PC-3 (cell line): ENCODE measurements at places on chromosomes 5 and 9. TPM values are rescaled to one million over a fixed set of nuclear protein-coding genes. Genes with fewer than 3 reads are reported as not detected.

DNA sequence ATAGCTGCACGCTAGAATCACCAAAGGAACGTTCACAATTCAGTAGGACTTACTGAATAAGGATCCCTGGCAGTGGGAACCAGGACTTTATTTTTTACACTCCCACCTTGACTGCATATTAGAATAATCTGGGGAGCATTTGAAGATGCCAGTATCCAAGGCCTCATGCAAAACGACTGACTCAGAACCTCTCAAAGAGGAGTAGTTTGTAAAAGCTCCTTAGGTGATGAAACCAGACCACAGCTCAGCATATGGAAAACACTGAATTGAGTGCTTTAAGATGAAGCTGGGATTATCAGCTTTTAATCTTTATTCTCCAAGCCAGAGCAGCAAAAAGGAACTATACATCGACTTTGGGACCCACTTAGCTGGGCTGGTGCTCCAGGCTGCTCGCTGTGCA lies 288.3 kb downstream of the MLLT3 start:
- DNase-seq, result no peak

DNA sequence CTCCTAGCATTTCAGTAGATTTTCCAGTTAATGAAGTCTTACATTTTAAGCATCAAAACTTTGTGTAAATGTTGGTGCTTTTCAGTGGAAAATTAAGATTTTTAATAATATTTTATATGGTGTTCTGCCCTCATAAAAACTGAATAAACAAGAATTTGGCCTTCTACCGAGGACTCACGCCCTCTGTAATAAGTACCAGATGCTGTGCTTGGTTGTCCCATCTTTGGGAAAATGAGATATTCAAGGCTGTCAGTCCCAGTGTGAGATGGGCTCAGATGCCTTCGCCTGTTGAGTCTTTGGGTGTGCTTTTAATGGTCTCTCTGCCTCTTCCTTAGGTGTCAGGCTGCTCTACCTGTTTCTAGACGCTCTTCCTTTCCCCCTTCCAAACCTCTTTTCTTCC lies 28.7 kb downstream of the GALNT12 start:
- no peak for DNase-seq

- DNase-seq, result peak; percentile 100
Observed at GRCh38 chr5:149357370-149358293, at the start of gene PCYOX1L. Gene PCYOX1L, plus strand, starts transcription at chr5:149358046. Its CDS starts 23 bp downstream, at chr5:149358069.

DNA sequence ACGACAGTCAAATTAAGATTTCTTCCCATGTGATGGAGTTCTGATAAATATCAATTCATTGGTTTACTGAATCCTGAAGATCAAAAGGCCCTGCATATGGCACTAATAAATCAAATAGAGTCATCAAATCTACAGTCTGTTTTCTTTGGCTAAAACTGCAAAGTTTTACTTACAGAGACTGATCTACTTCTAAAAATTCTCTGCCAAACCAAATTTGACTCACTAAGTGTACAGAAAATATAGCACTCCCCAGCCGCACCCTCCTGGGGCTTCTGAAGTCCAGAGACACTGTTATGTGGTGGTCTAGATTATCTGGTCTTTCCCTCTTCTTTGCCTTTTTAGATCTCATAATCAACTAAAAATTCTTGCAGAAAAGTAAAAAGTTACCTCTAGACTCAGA lies 237.7 kb downstream of the MLLT3 start:
- DNase-seq, result peak; percentile 15

DNA sequence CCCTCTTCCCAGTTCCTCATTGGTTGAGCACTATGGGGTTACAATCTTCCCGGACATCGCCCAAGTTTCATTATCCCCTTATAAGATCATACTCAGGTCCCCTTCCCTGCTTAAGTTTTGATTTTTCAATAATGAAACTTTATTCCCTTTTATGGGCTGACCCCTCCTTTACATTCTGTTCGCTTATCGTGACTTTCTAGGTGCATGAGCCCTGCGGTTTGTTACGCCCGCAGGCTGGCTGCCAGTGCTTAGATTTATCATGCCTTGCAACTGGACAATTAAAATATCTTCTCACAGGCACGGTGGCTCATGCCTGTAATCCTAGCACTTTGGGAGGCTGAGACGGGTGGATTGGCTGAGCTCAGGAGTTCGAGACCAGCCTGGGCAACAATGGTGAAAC lies 127.9 kb upstream of the FER start:
- no peak for DNase-seq

- DNase-seq, result peak; percentile 96
Observed at GRCh38 chr5:12934722-12935121, 1009.8 kb downstream of the DNAH5 start.

- peak; percentile 37 for DNase-seq
Observed at GRCh38 chr5:169762338-169763095, 125.4 kb downstream of the DOCK2 start.

DNA sequence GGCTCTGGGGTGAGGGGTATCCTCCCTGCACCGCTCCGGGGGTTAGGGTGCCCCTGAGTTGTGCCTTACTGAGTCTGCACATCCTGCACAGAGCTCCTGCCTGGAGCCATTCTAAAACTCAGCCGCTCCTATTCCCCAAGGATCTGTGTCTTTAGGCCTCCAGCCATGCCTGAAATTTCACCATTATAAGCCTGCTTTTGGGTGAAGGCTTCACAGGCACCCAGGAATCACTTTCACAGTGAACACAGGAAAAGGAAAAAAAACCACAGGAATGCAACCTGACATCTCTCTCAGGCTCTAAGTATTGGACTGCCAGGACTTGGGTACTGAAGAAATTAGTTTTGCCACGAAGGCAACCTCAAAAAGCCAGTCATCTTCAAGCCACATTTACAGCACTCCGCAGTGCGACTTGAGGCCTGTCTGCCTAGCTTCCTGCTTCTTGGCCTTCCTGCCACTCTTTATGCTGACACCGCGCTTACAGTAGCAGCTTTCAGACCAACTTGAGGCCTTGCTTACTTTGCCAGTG lies 30.9 kb downstream of the GALNT10 start:
- DNase-seq, result peak; percentile 84

GRCh38 chr9:68416936-68417564 lies 60.6 kb downstream of the PGM5 start:
- DNase-seq, result peak; percentile 49

DNA sequence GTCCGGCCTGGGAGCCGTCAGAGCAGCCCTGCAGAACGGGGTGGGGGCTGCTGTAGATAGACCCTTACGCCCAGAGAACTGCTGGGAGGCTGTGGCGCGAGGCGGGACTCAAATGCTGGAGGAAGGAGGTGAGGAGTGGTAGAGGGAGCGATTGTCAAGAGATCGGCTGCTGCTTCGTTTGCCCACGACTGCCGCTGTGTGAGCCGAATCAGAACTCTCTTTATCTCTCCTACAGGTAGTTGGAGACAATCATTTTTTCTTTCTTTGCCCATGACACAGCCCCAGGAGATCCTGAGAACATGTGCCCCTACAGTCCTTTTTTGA lies 456 bp downstream of the ZNF79 start:
- peak; percentile 18 for DNase-seq

- DNase-seq, result no peak
Observed at GRCh38 chr9:78023003-78023741, 8.4 kb downstream of the GNAQ start.

- DNase-seq, result no peak
Observed at GRCh38 chr5:60210810-60211209, 317.3 kb upstream of the PDE4D start.

DNA sequence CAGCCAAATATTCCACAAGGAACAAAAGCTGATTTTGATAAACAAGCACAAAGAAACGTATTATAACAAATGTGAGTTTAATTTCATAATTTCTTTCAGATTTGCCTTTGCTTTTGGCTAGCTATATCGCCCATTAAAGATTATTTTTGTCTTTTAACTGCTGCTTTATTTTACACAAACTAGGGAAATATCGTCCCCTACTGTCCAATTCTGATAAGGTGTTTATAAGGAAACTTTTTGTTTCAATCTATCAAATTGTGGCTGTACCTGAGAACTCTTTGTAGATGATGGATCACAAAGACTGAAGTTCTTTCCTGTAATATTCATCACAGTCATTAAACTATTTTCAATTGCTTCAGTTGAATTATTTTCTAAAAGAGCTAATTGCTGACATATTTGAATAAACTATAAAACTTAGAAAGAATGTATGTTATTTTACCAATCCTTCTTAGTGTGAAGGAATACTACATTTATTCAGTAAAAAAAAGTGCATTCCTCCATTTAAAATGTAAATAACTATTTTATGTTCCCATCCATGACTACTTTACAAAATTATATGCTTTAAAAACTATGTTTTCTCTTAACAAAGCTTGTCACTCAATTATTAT lies 431.3 kb upstream of the ITGA1 start:
- peak; percentile 33 for DNase-seq

DNA sequence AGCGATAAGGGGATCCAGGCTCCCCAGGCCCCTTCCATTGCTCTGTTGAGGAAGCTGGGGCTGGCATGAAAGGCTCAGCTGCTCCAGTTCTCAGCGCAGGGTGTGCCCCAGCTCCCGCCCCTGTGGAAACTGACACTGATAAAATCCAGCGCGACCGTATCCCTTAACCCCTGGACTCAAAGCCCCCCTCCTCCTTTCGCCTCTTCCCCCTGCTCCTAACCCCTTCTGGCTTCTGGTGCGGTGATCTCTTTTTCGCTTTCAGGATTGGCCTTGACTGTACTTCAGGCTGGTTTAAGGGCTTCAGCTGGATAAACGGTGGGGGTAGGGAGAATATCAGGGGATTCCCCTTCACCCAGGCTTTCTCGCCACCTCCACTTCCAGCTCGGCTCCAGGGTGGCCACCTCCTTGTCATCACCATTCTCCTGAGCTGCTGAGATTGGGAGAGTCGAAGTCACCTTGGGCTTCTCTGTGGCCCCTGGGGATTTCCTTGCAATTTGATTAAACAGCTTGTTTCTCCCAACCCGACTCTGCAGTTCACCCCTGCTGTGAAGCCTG lies 843 bp downstream of the BSPRY start:
- no peak for DNase-seq

DNA sequence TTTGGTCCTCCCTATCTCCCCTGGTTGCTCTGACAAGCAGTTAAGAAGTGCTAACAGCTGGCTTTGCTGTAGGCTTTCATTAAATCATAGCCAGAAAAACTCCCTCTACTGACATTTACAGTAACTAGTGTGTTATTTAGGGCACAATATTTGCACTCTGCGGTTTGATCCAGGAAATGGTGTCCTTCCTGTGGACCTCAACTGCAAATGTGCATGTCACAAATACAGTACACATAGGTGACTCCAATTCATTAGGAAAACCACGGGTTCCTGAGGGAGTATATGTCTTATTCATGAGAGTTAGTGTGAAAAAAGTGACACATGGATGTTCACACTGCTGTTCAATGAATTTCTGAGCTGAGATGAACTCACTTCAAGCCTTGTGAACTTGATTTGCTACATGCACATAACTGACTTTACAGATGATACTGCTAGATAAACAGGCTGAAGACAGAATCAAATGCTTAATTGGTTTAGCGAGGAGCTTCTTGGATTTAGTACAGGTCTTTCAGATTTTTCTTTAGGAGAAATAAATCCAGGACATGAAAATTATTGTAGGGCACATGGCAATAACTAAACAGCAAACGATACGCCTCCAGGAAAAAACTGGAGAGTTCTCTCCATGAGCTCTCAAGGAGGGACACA lies 281.5 kb downstream of the EFNA5 start:
- peak; percentile 87 for DNase-seq

GRCh38 chr5:26610577-26610976 lies 427.8 kb downstream of the CDH9 start:
- DNase-seq, result no peak

The BAAT gene
- 0.07 TPM in 1 of 2 replicates, not detected in the other for total RNA-seq

The SEC61B gene
- 91.3 and 107 TPM in 2 replicates for total RNA-seq

The FAM169A gene
- total RNA-seq, result 10.6 and 11.2 TPM in 2 replicates

The PCDHB6 gene
- not detected in 2 replicates for total RNA-seq
